ENCODE measurements at places on chromosomes 7 and 10. TPM values are rescaled to one million over a fixed set of nuclear protein-coding genes. Genes with fewer than 3 reads are reported as not detected.
A peak's percentile ranks its signal among the peaks of the same experiment; 100 is the strongest.

DNA sequence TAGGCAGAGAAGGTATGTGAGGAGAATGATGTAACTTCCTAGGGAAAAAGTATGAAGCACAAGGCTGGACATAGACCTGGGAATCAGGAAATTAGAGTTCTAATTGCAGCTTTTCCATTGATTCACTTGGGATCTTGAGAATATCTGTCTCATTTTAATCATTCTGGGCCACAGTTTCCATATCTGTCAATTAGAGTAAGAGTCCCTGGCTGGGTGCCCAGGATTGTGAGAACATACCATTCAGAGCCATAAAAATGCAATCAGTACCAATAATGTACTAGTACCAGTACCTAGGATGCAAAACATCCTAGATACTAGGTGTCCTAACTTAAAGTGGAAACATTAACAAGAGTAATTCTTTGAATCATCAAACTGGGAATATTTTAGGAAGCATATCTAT, 29.6 kb downstream of the CAV1 start:
- no peak for DNase-seq

The SYNPO2L gene
- total RNA-seq = 0.42 TPM

- DNase-seq = peak; percentile 73
These were observed 181.6 kb upstream of the NEBL start for GRCh38 chr10:21078410-21079329.

DNA sequence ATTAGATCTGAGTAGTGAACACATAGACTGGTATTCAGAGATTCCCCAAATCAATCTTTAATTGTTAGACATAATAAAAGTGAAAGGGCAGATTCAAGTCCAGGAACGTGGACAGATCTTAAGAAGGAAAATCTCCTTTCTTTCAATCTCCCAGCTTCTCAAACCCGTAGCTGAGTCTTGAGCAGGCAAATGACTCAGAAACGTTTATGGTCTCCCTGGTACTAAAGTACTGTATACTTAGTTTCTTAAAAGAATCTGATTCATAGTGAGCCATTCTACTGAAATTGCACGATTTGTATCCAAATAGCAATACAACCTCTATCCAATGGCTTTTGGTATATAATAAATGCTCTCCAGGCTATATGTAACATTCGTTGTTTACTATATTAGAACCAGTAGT, 140.4 kb upstream of the RHEB start:
- DNase-seq = no peak

The TMEM229A gene
- total RNA-seq = not detected

The RADIL gene
- 31.3 TPM for total RNA-seq
